NCI-H1105 treated with DMSO at 0.1 percent for 48 hours (cell line): ENCODE measurements at places on chromosomes 5 and 9.

DNA sequence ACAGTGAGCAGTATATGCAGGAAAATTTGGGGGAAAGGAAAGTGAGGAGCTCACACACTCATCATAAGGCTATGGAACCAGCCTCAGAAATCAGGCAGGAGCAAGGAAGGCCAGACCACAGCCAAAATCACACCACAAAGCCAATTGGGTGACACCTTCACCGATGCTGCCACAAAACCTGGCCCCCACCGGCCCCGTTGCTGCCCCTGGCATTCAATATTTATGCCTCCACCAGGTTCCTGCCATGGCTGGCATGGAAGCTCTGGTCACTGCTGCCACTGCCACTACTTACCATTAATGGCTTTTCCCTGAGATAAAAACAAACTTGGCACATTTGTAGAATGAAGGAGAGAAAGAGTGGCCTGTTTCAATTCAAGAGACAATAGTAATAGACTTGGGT lies 28.7 kb upstream of the RARS1 start:
- no peak for DNase-seq

GRCh38 chr5:144864118-144864517 lies 693.4 kb downstream of the KCTD16 start:
- peak; percentile 60 for DNase-seq

DNA sequence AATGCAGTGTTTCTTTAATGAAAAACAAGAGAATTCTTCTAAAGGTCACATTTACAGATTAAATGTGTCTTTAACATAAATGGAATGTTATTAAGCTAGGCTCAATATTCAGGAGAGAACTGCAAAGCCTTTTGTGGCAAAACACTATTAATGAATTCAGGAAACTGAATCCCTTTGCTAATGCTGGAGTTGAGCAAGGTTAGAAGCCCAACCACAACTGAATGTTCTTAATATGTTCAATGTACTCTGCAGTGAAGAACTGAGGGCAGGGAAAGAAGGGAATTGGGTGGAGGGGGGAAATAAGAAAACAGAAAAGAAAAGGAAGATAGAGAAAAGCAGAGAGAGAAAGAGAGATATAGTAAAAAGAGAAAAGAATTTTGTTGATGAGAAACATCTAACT lies 276.7 kb upstream of the TMEM161B start:
- no peak for DNase-seq

GRCh38 chr5:14713476-14714390 lies 49.2 kb downstream of the OTULIN start:
- no peak for DNase-seq

DNA sequence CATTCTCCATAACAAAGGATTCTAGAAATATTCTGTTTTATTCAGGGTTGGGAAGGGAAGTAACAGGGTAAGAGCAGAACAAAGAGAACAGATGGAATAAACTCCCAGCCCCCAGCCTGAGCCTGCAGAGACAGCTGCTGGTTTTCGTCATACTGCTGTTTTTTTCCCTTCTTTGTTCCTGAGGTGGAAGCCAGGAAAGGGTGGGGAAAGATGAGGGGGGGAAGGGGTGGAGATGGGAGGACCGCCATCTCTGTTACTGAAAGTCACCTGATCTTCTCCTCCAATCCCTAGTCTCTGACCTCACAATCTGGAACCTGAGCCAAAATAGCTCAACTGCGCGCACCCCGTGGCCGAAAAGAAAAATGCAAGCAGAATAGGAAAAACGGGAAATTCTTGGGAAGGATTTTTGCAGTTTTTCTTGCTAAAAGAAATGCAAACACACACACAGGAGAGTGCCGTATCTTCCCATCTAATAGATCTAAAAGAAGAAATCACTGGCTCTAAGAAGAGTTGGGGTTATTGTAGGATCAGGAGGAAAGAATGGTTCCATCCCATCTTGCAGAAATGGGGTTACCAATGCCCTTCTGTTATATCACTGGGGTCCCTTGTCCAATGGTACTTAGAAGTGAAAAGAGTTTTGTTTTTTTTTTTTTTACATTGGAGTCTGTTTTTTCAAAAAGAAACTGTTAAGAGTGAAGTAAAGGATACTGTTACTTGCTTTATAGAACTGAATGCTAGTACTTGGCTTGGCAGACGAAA lies 57.9 kb downstream of the DIAPH1 start:
- DNase-seq: peak; percentile 93

- DNase-seq: no peak
These were observed 139.5 kb downstream of the BARX1 start for GRCh38 chr9:93815677-93816076.

GRCh38 chr9:125493384-125493783 lies 213.6 kb downstream of the MAPKAP1 start:
- DNase-seq: no peak

GRCh38 chr5:31452314-31452713 lies 79.6 kb downstream of the DROSHA start:
- DNase-seq: no peak

DNA sequence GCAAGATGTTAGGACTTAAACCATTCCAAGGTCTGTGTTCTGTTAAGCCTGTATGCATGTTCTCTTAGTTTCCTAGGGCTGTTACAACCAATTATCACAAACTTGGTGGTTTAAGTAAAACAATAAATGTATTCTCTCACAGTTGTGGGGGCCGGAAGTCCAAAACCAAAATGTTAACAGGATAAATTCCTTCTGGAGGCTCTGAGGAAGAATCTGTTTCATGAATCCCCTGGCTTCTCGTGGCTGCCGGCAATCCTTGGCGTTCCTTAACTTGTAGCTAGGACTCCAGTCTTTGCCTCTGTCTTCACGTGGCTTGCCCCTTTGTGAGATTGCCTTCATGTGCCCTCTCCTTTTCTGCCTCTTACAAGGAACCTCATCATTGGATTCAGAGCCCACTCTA lies 30.4 kb downstream of the FEM1C start:
- no peak for DNase-seq

DNA sequence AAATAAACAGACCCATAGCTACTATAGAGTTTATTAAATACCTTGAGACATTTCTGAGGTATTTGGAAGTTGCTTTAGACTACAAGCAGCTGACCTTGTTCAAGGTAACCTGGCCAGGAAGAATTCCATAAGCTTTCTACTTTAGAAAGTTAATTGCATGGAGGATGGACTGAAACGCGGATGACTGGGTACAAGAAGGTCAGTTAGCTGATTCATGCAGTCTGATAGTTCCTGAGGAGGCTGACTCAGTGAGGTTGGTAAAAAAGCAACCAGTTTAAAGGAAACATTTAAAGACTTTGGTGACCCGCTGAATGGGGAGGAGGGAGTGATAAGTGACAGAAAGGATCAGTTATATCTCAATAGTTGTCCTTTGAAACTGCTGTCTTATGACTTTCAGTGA lies 670.1 kb upstream of the CDH9 start:
- no peak for DNase-seq

- DNase-seq: no peak
These were observed 9.9 kb upstream of the IQGAP2 start for GRCh38 chr5:76393035-76393680.

DNA sequence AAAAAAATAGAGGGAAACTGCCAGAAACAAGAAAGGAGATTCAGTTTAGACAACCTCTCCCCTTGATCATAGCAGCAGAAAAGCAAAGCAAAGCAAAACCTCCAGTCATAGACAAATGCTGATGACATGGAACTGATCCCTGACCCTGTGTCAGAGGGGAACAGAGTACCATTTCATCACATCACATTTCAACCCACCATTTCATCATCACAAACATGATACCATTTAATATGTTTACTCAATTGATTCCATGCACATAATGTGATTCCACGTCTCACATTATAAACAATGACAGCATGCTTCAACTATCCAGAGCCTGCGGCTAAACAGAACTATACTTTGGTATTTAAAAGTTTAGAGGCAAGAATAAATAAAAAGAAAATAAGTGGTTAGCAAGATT lies 28.7 kb upstream of the ACOT12 start:
- DNase-seq: no peak

DNA sequence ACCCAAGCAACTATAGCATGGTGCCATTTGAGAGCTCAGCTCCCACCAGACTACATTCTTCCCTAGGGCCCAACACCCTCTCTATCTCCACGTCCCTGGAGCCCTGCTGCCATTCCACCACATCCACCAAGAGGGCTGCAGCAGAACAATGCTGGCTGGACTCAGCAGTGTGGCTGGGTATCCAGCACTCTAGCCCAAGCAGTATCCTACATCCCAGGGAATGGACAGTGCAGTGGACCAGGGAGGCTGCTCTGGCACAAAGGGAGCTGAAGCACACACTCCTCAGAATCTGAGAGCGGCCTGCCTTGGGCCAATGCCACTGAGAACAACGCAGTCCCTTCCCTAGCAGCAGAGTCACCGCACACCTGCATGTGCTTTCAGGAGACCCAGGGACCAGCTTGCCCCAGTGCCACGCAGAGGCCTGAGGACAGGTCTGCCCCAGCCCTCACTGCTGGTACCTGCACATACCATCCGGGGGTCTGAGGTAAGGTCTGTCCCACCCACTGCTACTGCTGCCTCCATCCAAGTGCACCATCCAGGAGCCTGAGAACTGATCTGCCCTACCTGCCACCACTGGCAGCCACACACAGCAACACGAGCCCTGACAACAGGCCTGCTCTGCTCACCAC lies 95.9 kb downstream of the ZDHHC21 start:
- DNase-seq: no peak

GRCh38 chr5:92641031-92641962 lies 939.7 kb downstream of the NR2F1-AS1 start:
- DNase-seq: peak; percentile 68

DNA sequence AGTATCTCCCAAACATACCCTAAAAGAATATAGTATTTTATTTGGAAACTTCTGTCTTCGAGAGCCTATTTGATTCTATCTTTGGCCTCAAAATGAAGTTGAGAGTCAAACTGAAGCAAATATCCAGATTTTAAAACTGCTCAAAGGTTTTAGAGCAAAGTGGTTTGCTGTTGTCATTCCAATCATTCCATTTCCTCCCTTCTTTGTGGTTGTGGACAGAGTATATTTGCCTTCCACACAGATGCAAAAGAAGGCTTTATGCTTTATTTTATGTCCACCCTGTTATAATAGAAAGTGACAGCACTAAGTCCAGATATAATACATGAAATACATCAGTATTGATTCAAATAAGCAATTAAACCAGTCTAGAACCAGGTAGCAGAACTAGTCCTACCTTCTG lies 12.4 kb downstream of the GZMK start:
- no peak for DNase-seq

- DNase-seq: no peak
These were observed 34.0 kb upstream of the FCHO2 start for GRCh38 chr5:72921886-72922285.

GRCh38 chr5:177353093-177353492 lies 1.6 kb upstream of the LMAN2 start:
- DNase-seq: no peak

GRCh38 chr9:89006996-89007967 lies 16.0 kb downstream of the S1PR3 start:
- DNase-seq: no peak

- DNase-seq: no peak
These were observed 926.3 kb downstream of the TLE4 start for GRCh38 chr9:80498001-80498555.

DNA sequence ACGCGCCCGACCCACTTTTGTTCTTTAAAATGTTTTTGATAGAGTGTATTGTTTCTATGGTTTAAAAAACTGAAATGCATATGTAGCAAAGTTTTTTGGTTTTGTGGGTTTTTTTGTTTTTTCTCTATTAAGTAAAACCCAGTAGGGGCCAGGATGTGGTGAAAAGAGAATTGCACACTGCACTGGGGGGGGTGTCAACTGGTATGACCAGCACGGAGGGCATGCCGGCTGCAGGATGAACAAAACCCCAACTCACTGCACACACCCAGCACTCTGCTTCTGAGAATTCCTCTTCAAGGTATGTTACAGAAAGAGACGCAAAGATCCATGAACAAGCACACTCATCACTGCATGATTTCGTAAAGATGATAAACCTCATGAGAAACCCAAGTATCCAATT lies 75.0 kb downstream of the STK10 start:
- DNase-seq: no peak

DNA sequence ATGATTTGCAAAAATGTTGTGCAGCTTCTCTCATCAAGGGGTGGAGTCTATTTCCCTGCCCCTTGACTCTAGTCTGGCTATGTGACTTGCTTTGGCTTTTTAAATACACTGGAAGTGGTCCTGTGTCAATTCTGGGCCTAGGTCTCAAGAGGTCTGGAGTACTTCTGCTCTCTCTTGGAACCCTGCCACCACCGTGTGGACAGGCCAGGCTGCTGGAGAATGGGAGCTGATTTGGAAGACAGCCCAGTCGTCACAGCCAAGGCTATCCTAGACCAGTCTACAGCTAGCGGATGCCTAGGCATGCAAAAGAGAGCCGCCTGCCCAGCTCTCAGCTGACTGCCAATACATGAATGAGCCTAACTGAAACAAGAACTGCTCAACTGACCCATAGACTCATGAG lies 56.7 kb upstream of the CLINT1 start:
- DNase-seq: peak; percentile 87
